Activated CD8-positive, alpha-beta memory T cell treated with anti-CD3 and anti-CD28 coated beads, Interleukin-2, amount 10 ng/mL, durations not matched to agents 7 days and 5 days (primary cell): ENCODE measurements at places on chromosomes 11 and 22. TPM values are rescaled to one million over a fixed set of nuclear protein-coding genes. Genes with fewer than 3 reads are reported as not detected.

GRCh38 chr11:2173150-2173693, 1.6 kb upstream of the TH start:
- DNase-seq: no peak

DNA sequence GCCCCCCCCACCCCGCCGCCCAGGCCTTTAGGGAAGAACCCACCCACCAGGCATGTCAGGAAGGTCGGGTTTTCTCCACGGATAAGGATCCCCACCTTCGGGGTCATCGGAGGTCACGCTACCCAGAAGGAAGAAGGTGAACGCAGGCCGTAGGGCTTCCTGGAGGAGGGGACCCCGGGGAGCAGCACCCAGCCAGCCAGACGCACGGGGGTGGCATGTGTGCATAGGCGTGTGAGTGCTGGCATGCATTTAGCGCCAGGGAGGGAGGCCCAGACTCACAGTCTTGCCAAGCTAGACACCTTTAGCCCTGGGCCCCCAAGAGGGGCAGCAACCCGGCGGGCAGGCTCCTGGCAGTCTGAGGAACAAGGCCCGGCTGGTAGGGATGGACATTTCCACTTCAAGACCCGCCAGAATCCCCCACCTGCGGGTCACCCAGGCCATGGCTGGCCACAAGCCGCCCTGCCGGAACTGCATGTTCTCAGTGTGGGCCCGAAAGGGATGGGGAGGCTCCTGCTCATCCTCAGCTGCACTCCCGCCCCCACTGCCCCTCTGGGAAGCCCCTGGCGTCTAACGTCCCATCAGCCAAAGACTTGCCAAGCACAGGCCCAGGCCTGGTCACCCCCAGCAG, 16.7 kb upstream of the PIM3 start:
- no peak for DNase-seq

GRCh38 chr11:123173040-123173855, 21.8 kb downstream of the CLMP start:
- DNase-seq: no peak

DNA sequence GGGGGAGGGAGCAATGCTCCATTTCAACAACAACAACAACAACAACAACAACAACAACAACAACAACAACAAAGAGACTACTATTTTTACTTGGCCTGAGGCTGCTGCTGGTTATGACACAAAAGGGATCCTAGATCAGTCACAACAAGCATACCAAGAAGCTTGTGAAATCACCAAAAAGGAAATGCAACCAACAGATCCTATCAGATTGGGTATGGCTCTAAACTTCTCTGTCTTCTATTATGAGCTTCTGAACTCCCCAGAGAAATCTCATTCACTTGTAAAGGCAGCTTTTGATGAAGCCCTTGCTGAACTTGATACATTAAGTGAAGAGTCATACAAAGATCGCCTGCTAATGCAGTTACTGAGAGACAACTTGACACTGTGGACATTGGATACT, 10.5 kb upstream of the MS4A2 start:
- DNase-seq: no peak

DNA sequence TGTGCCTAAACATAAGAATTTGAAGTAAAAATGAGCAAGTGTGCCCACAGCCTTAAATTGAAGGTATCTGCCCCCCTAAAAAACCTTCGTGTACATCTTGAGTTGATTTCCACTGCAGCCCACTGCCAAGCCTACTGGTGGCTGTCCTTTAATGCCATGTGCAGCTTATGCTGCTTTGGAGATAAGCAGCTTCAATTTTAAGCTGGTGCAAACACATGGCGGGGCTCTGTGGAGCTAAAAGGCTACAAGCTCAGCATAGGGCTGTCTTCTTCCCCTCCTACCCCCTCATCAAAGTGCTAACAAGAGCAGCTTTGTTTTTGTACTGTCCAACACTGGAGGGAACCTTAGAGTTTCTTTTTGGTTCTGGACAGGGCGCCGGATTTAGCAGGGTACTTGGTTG, 128.5 kb upstream of the LMO1 start:
- no peak for DNase-seq

- DNase-seq: no peak
These were observed 16.1 kb upstream of the TPP1 start for GRCh38 chr11:6635082-6635932.

The ROBO4 gene
- not detected for total RNA-seq

The OR51B2 gene
- not detected for total RNA-seq
